Calu3 (cell line): ENCODE measurements at places on chromosomes 4 and X. TPM values are rescaled to one million over a fixed set of nuclear protein-coding genes. Genes with fewer than 3 reads are reported as not detected.

Gene VSIG1
- total RNA-seq = 2.6 and 23.2 TPM in 2 replicates

Gene TRIM2
- total RNA-seq = 35.5 and 49.6 TPM in 2 replicates

Gene GAB3
- not detected in 2 replicates for total RNA-seq

Gene ANXA10
- total RNA-seq = 43.2 and 58.3 TPM in 2 replicates

Gene SRPX
- total RNA-seq = 0.78 and 1.2 TPM in 2 replicates

Gene TCEAL9
- total RNA-seq = 36.7 and 36.9 TPM in 2 replicates

Gene AR
- 0.34 and 0.83 TPM in 2 replicates for total RNA-seq

Gene MFAP3L
- total RNA-seq = 5.9 and 6.8 TPM in 2 replicates

Gene LEF1
- total RNA-seq = 0.42 TPM in 1 of 2 replicates, not detected in the other

Gene COX18
- total RNA-seq = 7.8 and 8.8 TPM in 2 replicates

Gene ELF4
- 21.0 and 24.2 TPM in 2 replicates for total RNA-seq

Gene UGT2B17
- not detected in 2 replicates for total RNA-seq

Gene DCAF12L2
- total RNA-seq = not detected in 2 replicates

Gene EDA2R
- not detected in 2 replicates for total RNA-seq

Gene SHROOM4
- 2.7 and 3.2 TPM in 2 replicates for total RNA-seq

Gene MTNR1A
- total RNA-seq = 1.6 and 2.9 TPM in 2 replicates

Gene RHOXF2
- not detected in 2 replicates for total RNA-seq

Gene PDZD4
- total RNA-seq = 0.59 and 0.76 TPM in 2 replicates

Gene GLOD5
- total RNA-seq = not detected in 2 replicates

Gene DMD
- 7.6 and 11.6 TPM in 2 replicates for total RNA-seq

Gene NSG1
- total RNA-seq = not detected in 2 replicates

Gene PAGE2
- not detected in 2 replicates for total RNA-seq

Gene SPATA4
- total RNA-seq = not detected in 2 replicates

Gene NXF2
- total RNA-seq = not detected in 2 replicates

Gene TLR1
- 1.1 and 1.3 TPM in 2 replicates for total RNA-seq

Gene MAP9
- 9.4 and 10.3 TPM in 2 replicates for total RNA-seq

Gene LONRF3
- 6.7 and 9.5 TPM in 2 replicates for total RNA-seq

Gene C4orf51
- total RNA-seq = not detected in 2 replicates
